ENCODE measurements at places on chromosomes 7 and 10. TPM values are rescaled to one million over a fixed set of nuclear protein-coding genes. Genes with fewer than 3 reads are reported as not detected.

The NANOS1 gene
- total RNA-seq: 0.08 TPM

GRCh38 chr7:1646957-1647891, 22.9 kb upstream of the ELFN1 start:
- no peak for DNase-seq

GRCh38 chr7:114293289-114294012, 121.2 kb upstream of the FOXP2 start:
- no peak for DNase-seq

- DNase-seq: no peak
Observed at GRCh38 chr10:96743988-96744585, 23.8 kb upstream of the PIK3AP1 start.

- no peak for DNase-seq
Observed at GRCh38 chr10:59626523-59626869, 83.2 kb downstream of the SLC16A9 start.

GRCh38 chr7:26346611-26347203, 55.0 kb downstream of the SNX10 start:
- no peak for DNase-seq

Measured in T-cell (primary cell).